ENCODE measurements at places on chromosomes 1 and 21.
A peak's percentile ranks its signal among the peaks of the same experiment; 100 is the strongest.

DNA sequence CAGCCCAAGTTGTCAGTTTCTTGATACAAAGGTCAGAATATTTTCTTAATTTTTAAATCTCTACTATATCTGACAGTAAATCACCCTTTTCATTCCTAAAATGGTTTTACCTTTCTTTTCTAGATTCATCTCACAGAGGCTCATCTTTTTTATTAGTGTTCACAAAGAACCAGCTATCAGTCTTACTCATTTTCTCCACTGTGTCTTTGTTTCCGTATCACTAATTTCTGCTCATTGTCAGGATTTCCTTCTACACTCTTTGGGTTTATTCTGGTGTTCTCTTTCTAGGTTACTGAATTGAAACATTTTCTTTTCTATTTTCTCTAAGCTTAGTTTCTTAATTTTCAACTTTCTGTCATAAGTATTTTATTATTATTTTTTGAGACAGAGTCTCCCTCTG is 8.7 kb downstream of the AGPAT3 start:
- no peak for DNase-seq

- no peak for DNase-seq
These were observed 54.2 kb downstream of the SH3GLB1 start for GRCh38 chr1:86758570-86758969.

- no peak for DNase-seq
These were observed 18.4 kb downstream of the FMN2 start for GRCh38 chr1:240109920-240110636.

DNA sequence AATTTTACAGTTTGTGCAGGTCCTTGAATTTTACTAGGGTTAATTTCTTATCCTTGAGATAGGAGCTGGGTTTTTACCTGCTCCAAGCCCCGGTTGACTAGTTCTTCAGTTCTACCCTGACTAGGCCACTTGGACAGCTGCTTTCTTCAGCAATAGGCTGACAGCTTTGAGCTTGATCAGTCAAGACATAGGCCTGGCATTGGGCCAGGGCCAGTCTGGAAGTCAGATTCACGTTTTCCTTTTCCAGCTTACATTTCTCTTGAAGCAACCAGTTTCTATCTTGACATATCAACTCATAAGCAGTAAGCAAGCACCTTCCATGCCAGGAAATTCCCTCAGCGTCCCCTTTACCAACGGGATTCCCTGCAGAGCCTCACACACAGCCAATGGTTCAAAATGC is 63.7 kb upstream of the AJAP1 start:
- peak; percentile 11 for DNase-seq

GRCh38 chr1:25725482-25725881 is 74.5 kb upstream of the SELENON start:
- DNase-seq, result no peak

DNA sequence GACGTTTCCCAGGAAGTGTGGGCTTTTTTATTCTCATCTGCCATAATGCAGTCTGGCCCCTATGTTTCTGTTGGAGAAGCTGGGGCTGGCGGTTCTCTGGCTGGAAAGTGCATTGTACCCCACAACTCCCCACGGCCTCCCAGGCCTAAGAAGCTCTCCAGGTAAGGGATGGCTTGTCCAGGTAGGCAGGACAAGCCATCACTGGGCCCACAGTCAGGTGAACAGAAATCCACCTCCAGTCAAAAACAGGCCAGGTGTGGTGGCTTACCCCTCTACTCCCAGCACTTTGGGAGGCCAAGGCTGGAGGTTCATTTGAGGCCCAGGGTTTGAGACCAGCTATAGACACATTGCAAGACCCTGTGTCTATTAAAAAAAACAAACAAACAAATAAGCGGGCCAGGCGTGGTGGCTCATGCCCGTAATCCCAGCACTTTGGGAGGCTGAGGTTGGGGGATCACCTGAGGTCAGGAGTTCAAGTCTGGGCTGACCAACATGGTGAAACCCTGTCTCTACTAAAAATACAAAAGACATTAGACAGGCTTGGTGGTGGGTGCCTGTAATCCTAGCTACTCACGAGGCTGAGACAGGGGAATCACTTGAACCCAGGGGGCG is 3.1 kb upstream of the WNT9A start:
- DNase-seq, result no peak

DNA sequence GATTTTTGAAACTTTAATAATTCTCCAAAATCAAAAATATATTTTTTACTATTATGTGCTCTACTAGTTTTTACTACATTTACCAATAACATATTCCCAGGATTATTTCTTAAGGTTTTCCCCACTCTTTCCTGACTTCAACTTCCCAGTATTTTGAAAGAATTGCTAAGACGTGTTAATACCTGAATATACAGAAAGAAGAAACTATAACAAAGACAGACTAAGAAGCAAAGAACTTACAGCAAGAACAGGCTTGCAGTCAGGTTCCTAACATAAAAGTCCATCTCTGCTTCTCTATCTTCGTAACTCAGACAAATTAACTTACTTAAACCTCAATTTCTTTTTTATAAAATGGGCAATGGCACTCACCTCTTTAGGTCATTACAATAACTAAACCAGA is 63.2 kb downstream of the SRSF11 start:
- DNase-seq, result no peak

GRCh38 chr21:38920631-38921398 is 115.1 kb downstream of the ETS2 start:
- no peak for DNase-seq

DNA sequence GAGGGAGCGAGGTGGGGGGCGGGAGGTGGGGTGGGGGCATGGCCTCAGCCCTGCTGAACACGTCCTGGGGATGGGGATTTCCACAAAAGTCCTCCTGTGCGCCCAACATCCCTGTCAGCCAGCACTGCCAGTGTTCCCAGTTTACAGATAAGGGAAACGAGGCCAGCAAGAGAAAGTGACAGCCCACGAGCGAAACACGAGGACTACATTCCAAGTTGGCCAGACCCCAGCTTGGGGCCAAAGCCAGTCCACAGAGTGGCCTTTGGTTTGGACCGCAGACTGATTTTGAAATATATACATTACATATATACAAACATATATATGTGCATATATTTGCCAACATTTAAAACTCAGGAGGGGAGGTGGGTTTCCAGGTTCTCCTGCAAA is 5.0 kb downstream of the FBXO2 start:
- no peak for DNase-seq

DNA sequence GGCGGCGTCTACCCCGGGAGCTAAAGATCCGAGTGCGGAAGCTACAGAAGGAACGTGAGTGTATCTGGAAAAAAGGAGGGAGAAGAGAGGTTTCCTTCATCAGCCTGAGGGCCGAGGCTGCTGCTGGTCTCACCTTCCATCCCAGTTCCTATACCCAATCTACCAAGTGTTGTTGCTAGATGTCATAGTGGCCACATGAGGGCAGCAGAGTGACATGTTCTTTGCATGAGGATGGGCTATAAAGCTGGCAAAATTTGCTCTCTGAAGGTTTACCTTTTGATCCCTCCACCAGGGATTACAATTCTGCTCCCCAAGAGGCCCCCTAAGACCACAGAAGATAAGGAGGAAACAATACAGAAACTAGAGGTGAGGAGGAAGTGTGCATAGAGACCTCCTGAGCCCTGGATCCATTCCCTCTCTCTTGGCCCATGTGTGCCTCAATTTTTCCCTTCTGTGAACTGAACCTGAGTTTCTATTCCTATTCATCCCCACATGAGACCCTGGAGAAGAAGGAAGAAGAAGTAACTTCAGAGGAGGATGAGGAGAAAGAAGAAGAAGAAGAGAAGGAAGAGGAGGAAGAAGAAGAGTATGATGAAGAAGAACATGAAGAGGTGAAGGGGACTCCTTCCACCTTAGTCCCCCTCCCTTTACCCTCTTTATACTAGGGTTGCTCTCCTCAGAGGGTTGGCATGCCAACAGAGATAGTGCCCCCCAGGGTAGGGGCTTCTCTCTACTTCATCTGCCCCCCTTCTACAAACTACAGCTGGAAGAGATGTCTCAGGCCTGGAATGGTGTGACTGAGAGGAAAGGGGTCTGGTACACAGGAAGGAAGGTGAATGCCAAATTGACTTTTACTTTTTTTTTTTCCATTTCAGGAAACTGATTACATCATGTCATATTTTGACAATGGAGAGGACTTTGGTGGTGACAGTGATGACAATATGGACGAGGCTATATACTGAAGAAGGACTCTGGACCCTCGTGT is 13.3 kb downstream of the POLR3GL start:
- DNase-seq, result peak; percentile 85

DNA sequence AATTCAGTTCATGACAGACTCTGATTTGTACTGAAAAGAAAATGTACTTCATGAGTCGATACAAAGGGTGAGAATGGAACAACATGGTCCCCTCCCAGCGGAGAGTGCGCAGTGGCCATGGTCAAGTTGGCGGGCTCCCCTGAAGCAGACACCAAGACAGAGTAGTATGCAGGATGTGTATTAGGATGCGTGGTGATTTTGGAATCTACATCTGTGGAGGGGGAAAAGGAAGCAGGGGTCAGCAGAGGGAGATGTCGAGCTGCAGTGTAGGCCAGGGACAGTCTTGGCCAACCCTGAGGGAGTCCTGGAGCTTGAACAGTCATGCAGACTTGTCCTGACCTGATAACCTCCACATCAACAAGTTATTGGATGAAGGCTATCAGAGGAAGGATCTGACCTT is 481.0 kb downstream of the OMA1 start:
- DNase-seq, result no peak

GRCh38 chr1:101112051-101112780 is 86.6 kb upstream of the DPH5 start:
- DNase-seq, result no peak

DNA sequence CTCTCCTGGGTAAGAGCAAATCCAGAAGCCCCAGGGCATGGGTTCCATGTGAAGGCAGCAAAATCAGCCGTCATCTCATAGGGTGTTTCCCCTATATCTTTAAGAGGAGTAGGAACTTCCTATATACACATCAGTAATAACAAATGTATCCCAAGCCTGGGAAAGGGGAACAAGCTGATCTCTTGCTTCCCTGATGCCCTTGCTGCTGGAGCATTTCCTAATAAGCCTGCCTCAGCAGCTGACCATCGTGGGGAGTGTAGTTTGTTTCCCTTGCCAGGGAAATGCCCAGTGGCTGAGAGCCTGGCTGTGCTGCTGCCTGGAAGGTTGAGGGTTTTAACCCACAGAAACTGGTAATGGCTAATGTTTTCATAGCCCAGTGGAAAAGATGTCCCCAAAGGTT is 177.0 kb downstream of the NPHP4 start:
- DNase-seq, result no peak

DNA sequence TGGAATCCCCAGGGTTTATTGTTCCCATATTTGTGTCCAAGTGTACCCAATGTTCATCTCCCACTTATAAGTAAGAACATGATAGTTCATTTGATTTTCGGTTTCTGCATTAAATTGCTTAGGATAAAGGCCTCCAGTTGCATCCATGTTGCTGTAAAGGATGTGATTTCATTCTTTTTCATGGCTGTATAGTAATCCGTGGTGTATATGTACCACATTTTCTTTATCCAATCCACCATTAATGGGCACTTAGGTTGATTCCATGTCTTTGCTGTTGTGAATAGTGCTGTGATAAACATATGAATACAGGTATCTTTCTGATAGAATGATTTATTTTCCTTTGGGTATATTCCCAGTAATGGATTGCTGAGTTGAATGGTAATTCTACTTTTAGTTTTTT is 20.0 kb upstream of the BATF3 start:
- DNase-seq, result no peak

All from kidney tubule cell (primary cell).